ENCODE measurements at places on chromosomes 4 and X.

DNA sequence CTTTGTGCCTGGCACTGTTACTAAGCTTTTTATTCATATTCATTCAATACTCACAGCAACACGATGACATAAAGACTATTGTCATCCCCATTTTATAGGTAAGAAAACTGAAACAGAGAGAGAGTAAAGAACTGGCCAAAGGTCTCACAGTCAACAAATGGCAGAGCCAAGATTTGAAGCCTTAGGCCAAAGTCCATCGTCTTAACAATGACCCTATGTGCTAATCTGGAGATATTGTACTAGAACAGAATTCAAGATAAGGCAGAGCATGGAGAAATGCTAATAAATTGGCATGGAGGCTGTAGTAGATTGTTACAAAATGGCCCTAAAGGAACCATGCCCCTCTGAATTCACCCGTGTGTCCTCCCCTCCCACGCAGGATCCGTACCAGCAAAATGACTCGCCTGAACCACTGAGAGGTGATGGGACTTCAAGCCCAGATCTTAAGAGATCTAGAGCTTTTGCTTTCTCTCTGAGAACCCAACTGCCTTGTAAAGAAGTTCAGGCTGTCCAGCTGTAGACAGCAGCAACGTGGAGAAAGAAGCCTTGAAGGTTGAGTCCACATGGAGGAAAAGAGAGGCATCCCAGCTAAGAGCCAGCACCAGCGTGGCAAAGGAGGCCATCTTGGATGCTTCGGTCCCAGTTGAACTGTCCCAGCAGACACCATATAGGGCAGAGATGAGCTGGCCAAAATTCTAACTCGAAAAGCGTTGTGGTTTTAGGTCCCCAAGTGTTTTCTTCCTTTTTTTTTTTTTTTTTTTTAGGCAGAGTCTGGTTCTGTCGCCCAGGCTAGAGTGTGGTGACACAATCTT lies 52.8 kb upstream of the RBM47 start:
- no peak for DNase-seq

DNA sequence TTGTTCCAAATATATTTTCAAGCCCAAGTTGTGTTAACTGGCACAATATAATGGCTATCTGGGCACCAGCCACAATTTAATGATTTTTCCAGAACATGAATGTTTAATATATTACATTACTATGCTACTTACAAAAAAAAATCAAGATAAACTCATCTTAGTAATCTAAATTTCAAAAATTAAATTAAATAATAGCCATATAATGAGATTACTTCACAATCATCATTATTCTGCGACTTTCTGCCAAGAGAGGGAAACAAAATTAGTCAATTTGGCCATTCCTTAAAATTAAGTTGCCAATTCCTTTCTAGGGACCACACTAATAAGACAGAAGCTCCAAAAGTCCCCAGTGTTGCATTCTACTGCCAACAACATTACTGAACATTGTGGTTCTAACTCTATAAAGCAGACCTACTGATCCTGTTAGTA lies 7.5 kb downstream of the NEK1 start:
- DNase-seq = no peak

GRCh38 chr4:150510176-150510865 lies 71.6 kb upstream of the MAB21L2 start:
- DNase-seq = no peak

DNA sequence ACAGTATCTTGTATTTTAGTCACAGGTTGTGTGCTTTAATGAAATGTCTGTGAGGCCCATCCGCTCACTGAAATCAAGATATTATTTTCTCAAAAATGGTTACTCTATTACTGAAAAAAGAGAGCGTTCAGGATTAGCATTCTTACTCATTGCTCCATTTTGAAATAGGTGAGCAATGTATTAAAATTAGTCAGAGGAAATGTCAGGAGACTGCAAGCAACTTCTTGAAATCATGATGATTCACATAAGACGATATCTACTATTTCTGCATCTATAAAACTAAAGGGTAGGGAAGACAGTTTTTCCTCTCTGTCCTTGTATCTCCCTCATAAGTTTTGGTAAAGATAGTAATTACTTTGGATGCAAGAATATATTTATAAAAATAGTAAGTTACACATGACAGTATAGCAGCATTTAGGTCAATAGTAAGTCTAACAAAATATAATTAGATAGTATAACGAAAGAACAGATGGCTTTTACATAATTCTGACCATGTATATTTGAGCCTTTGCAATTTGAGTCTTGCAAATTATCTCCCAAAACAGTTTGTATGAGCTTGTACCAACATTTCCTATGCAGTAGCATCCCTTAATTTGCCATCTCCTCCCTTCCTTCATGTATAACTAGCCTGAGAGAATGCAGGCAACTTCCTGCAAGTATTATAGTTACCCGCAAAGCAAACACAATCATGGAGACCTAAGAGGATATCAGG lies 937.8 kb downstream of the PCDH7 start:
- no peak for DNase-seq

- no peak for DNase-seq
Observed at GRCh38 chr4:55442541-55442940, 46.8 kb downstream of the TMEM165 start.

- DNase-seq = no peak
Observed at GRCh38 chr4:86376850-86377249, 17.0 kb upstream of the MAPK10 start.

DNA sequence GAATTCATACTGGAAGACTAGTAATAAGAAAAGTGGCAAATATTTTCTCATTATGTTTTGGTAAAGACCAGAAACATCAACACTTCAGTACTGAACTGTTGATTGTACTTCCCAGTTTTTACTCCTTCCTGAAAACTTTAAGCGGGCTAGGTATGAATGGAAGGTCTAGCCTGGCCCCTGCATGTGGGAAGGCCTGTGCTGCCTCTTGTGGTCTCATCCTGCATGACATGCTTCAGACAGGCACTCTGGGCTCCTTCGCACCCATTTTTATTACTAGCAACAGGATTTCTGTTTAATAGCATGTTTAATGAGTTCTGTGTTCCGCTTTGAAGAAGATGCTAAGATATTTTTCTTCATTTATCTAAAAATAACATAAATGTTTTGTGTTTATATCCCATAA lies 279.1 kb downstream of the ANK2 start:
- DNase-seq = peak; percentile 15

DNA sequence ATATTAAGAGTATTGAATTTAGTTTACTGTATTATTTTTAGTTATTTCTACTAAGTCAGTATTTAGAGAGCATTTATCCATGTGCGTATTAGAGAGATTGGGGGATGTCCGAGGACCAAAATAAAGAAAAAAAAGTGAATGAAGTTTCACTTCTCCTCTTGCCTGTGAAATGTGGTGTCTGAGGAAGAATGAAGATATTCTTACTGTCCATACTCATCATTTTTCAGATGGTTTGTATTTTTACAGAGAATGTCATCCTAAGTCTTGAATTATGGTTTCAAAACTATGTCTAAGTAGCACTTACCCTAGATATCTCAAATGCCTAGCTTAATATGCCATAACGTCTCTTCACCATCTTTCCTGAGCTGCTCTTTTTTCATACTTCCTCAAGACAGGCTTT lies 854.3 kb downstream of the C4orf33 start:
- DNase-seq = no peak

DNA sequence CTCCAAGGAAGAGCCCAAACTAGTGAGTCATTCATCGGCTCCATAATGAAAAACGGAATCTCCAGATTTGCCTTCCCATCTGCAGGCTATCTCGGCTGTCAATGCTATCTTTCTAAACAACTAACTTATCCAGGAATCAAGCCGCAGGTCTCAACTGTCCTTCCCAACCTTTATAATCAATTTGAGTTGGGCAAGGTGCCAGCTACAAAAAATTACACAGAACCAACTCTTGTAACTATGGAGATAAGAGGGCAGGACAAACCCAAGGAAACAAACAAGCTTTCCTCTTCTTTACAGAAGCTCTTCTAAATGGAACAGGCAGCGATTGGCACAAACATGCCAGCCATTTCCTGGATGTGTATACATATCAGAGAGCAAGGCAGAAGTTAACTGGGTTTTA lies 61.2 kb upstream of the RAI2 start:
- no peak for DNase-seq

DNA sequence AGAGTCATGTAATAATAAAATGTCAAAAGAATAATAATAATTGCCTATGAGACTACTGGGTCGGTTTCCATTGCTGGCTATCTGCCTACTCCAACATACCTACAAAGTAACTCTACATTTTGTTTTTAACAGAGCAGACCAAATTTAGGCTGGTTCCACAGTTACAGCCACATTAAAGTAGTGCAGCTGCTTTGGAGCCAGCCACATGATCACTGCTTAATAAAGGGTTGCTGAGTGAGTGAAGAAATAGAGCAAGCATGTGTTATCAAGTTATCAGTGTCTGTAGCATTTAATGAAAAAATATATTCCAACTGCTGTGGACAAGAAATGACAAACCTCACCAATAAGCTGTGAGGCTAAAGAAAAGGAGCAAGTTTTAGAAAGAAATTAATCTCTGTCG lies 782.3 kb downstream of the PCDH18 start:
- DNase-seq = no peak

- DNase-seq = no peak
Observed at GRCh38 chr4:179977378-179977777, 2265.8 kb upstream of the TENM3 start.

DNA sequence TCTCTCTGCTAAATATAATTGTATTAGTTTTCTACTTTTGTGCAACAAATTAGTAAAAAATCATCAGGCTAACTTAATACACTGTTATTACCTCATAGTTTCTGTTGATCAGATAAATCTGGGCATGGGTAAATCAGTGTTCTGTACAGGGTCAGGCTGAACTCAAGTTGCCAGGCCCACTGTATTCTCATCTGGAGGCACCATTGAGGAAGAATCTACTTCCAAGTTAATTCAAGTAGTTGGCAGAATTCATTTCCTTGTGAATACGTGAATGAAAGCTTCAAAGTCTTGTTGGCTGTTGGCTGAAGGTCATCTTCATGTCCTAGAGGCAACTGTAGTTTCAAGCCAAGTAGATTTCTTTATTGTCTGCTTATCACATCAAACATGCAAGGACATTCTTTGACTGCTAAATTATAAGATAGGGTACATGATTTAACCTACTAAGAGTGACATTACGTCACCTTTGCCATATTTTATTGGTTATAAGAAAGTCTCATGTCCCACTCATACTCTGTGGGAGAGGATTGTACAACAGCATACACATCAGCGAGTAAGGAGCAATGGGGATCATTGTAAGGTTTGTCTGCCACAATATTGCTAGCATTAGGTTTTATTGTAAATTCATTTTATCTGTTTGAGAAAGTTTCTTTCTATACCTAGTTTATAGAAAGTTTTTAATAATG lies 1219.0 kb downstream of the ARAP2 start:
- no peak for DNase-seq

DNA sequence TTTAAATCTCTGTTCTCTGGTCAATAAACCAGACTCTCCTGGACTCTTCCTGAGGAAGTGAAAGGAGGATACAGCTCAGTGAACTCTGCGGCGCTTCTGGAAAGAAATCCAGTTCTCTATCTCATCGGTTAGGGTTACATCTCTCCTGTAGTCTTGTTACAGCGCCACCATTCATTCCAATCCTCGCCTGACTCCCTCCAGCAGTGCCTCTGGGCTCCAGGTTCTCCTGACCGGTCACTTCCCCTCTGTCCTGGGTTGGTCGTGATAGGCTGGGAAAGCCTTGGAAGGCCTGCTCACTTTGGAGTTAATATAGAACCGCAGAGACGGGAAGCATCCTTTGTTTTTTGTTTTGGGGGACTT lies 97.0 kb upstream of the STOX2 start:
- DNase-seq = no peak

DNA sequence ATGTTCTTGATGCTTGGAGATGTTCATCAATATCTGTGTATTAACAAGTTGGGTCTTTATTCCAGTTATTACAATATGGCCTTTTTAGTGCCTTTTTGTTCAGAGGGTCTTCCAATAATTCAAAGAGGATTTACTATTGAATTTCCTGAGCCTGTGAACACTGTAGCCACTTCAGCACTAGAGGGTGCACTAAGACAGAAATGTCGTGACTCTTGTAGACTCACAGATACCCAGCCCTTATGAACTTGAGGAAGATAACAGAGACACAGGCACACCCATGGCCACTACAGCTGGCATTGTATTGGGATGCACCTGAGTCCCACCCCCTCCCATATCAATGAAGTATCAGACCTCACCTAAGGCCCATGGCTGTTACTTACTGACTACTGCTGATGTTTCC lies 54.4 kb upstream of the ACTRT1 start:
- DNase-seq = peak; percentile 11

- no peak for DNase-seq
Observed at GRCh38 chr4:25797136-25797535, 65.7 kb downstream of the SEL1L3 start.

- no peak for DNase-seq
Observed at GRCh38 chr4:89301902-89302301, 5.7 kb downstream of the GPRIN3 start.

GRCh38 chrX:34631479-34632220 lies 25.4 kb downstream of the TMEM47 start:
- DNase-seq = no peak

GRCh38 chr4:28469387-28469786 lies 1608.7 kb downstream of the STIM2 start:
- DNase-seq = no peak

- no peak for DNase-seq
Observed at GRCh38 chr4:70651864-70652506, 14.3 kb downstream of the JCHAIN start.

DNA sequence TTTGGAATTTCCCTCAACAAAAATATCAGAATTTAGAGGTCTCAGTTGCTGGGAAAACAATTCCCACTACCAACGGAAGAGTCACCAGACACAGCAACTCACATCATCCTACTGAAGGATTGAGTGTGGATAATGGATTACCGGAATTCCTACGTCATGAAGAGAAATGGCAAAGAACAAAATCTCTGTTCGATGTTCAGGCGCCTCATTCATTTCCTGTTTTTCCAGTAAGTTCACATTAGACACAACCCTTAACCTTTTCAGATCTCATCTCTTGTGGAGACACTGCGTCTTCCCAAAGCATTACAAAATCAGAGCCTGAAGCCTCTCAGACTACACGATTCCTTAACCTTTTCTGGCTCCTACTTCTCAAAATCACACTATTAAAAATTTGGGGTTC lies 58.5 kb upstream of the CPEB2 start:
- DNase-seq = no peak

DNA sequence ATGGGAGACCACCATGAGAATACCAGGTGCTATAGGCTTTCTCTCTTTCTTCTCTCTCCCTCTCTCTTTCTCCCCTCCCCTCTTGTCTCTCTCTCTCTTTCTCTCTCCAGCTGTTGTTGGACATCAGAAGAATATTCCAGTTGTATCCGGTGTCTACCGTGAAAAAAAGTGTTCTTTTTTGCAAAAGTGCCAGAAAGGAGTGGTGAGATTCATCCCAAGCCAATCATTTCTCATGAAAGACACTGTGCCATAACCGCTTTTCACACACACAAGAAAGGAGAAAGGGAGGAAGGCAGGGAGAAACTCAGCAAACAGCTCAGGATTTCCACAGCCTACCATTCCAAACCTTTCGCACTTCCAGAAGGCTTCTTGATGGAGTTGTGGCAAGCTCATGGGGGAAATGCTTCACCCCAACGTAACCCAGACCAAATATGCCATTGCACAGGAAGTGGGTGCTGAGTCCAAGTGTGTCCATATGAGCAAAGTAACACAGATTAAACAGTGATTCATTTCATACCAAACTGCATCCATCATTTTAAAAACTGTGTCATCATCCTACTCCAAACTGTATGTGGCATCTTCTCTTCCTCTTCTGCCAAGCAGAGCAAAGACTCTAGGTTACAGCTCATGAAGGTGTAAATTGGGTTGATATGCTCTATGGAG lies 224.0 kb downstream of the APBB2 start:
- no peak for DNase-seq
